ENCODE measurements at places on chromosomes 7 and 10.

DNA sequence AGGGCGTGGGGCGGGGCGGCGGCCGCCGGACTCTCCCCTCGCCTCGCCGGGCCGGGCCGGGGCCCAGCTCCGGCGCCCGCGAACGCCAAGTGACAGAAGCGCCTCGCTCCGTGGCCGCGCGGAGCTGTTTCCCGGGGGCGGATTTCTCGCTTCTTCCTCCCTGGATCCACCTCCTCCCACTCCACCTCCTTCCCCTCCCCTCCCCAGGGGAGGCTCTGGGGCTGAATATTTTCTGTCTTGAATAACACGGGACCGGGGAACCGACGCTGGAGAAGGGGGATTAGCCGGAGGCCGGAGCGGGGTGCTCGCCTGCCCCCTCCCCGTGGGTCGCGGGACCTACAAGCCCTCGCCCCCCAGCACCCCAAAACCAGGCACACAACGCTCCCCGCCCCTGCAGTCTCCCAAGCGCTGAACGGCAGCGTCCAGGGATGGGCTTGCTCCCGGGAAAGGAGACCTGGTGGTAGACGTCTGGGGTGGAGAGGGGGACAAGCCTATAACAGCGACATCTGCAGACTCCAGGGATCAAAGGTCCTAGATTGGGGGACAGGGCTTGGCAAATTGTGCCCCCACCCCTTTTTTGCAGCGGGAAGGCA, at the start of gene ARHGAP21:
TSS of gene ARHGAP21 (minus strand) at position 100 of the 593 bp plus-strand sequence. CDS start 1,988 bp downstream, outside the sequence.
- DNase-seq, result no peak

DNA sequence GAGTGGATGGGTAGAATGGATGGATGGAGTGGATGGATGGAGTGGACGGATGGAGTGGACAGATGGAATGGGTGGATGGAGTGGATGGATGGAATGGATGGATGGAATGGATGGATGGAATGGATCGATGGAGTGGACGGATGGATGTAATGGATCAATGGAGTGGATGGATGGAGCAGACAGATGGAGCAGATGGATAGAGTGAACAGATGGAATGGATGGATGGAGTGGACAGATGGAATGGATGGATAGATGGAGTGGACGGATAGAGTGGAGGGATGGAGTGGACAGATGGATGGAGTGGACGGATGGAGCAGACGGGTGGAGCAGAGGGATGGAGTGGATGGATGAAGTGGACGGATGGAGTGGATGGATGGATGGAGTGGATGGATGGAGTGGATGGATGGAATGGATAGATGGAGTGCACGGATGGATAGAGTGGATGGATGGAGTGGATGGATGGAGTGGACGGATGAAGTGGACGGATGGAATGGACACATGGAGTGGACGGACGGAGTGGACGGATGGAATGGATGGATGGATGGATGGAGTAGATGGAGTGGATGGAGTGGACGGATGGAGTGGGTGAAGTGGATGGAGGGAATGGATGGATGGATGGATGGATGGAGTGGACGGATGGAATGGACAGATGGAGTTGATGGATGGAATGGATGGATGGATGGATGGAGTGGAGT, 260.3 kb upstream of the C7orf33 start:
- DNase-seq, result no peak

- no peak for DNase-seq
These were observed 11.3 kb downstream of the SLC16A9 start for GRCh38 chr10:59698326-59698725.

DNA sequence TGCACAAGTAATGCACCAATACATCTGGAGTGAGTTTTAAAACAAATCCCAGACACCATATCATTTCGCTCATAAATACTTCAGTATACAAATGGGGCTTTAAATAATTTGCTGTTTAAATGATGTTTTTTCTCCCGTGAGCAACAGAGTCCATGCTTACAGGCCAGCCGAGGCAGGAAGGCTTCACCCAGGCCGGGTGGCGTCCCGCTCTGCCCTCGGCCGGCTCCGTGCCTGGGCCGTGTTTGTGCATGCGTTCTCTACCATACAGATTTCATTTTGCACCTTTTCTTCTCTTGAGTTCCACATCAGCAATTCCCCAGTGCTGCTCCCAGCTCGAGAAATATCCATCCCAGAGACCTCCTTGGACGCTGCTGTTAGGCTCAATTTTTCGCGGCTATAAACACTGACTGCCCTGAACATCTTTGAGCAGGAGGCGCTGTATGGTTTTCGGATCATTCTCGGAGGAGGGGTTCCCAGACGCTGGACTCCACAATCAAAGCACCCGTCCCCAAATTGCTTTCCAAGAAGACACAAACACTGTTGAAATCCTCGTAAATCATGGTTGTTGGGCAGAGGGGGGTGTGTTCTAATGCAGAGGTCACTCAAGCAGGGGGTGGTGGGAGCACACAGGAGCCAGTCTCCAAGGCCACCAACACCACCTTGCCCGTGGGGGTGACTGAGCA, 91.6 kb downstream of the MICALL2 start:
- DNase-seq, result no peak

Measured in renal cortex interstitium (tissue), 15 donors.